ENCODE measurements at places on chromosomes 3 and 15.

DNA sequence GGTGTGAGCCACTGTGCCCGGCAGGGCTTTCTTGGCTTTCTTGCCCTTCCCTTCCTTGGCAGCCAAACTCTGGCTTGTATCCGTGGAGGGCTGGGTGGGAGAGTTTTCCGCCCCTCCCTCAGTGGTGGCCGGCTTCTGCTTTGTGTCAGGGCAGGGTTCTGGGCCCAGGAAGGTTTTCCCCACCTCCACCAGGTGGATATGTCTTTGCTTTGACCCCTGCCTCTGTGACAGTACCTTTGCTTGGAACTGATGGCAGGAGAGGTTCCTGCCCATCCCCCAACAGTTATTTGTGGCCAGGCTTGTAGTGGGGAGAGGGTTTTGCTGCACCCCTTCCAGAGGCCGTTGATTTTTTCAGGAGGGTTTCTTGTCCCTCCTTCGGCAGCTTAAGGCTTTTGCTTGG, 24.3 kb downstream of the CSPG5 start:
- DNase-seq: no peak

DNA sequence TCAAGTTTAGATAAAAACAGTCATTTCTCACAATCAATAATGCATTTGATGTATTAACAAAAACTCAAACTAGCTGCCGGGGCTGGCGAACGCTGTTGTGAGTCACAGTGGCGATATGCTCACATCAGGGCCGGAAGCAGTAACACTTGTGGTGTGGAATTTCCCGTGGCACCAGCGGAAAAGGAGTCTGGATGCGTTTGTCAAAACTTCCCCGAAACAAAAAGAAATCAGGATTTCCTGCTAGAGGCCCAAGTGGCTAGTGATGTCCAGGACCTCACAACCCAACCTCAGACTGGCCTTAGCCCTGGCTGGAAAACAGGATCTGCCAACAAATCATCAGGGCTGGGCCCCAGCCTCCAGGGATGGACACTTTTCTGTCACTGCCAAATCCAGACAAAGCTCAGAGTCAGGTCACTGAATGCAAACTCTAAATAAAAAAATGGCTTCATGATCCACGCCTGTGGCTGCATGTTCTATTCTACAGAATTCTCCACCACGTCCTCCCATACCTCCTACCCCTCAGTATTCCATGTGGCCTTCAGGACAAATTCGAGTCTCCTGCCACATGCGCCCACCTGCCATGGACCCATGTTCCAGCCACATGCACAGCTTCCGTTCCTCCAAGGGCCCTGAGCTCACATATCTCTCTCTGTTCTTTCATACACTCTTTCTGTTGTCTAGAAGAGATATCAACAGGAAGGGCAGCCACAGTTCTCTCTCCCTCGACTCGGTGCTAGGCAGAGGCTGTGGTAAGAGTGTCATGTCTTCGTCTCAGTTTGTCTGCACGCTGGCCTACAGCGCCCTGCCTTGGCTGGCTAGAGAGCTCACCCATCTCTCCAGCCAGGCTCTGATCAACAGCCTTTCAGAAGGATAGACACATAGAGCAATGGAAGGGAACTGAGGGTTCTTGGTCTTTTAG, 35.4 kb downstream of the EHD4 start:
- no peak for DNase-seq

- DNase-seq: no peak
These were observed 21.0 kb upstream of the CYP11A1 start for GRCh38 chr15:74388363-74388951.

DNA sequence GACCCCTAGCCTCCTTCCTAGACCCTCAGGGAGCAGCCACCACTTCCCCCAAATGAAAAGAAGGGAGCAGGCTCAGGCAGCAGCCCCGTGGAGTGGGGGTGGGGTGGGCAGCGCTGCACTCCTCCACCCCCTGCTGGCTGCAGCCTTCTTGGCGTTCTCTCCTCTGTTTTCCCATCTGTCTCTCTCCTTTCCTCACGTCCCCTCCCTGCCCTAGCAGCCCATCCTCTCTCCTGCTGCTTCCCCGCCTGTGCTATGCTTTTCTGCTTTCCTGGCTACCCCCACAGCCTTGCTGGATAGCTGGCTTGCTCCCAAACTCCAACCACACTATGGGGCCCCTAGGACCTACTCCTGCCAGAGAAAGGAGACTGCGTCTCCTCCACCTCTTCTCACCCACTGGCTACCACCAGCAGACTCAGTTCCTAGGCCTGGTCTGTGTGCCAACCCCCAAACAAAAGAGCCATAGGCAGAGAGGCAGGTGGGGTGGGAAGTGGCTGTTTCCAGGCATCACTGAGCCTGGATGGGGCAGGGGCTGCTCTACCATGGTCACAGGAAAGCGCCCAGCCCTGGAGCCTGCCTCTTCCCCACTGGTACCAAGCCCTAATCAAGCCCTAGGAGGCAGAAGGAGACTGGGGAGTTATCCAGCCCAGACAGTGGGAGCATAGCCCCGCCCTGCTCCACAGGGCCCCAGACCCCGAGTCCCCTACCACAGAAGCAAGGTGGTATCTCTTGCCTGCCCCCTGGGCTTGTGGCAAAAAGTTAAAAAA, 3.4 kb upstream of the DISP2 start:
- DNase-seq: peak; percentile 66

DNA sequence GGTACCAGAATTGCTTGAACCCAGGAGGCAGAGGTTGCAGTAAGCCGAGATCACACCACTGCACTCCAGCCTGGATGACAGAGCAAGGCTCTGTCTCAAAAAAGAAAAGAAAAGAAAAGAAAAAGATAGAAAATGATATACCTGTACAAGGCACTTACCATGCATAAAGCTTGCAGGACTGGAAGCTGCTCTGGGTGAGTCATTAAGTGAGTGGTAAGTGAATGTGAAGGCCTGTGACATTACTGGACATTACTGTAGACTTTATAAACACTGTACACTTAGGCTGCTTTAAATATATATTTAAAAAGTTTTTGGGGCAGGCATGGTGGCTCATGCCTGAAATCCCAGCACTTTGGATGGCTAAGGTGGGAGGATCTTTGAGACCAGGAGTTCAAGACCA, 99.2 kb downstream of the SLMAP start:
- no peak for DNase-seq

DNA sequence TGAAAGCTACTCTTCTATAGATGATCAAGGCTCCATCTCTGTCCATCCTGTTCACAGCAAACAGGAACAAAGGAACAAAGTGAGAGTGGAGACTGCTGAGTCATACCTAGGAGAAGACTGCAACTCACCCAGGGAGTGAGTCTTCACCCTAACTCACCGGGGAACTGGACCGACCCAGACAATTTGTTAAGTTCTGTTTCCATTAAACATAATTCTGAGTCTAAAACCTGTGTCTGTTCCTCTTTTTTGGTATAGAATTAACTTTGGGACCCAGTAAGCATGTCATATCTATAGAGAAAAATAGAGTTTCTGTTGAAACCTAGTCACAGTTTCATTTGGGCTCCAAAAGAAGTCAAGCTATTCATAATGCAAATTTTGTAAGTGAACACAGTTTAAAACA, 21.6 kb downstream of the CCDC80 start:
- DNase-seq: no peak

DNA sequence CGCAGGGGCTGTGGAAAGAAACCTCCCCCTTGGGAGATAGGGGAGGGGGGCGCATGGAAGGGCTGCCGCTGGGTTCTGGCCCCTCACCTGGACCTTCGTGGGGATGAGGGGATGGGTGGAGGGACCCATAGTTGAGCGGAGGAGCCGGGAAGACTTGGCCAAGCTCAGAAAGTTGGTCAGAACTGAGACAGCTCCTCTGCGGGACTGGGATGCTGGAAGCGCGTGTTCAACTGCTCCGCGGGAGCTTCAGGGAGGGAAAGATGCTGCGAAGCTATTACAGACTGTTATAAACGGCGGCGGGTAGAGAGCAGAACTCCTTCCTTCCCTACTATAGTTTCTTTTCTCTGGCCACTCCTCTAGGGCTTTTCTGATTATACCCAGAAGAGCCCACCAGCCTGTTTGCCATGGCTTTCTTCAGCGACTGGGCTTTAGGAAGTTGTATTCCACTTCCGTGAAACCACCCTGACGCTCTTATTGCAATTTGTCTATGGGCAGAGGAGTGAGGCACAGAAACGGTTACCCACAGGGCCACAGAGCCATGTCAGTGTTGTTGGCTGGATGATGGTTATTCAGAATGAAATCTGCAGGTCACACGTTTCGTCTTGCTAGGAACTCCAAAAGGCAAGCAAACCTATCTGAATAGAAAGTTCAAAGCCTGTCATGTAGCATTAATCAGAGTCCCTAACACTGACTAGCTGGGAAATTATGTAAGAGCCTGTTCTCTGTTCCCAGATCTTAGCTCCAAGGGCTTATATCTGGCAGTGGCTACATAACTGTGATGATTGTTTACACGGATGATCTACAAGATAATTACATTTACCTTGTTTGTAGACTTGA, 1.1 kb downstream of the SYNPR start:
- peak; percentile 79 for DNase-seq

- no peak for DNase-seq
These were observed 5.5 kb downstream of the SLC27A2 start for GRCh38 chr15:50187525-50187924.

GRCh38 chr15:66675446-66675845, 26.6 kb upstream of the SMAD6 start:
- DNase-seq: no peak

GRCh38 chr3:141413391-141413790, 45.1 kb downstream of the ZBTB38 start:
- DNase-seq: no peak

GRCh38 chr15:35953424-35953823, 407.5 kb upstream of the DPH6 start:
- DNase-seq: no peak

GRCh38 chr3:64684715-64685261, 3.0 kb downstream of the ADAMTS9 start:
- DNase-seq: no peak

GRCh38 chr3:53705774-53706173, 140.4 kb downstream of the CHDH start:
- no peak for DNase-seq

- DNase-seq: no peak
These were observed 443.3 kb downstream of the GABRG3 start for GRCh38 chr15:27414168-27414870.

DNA sequence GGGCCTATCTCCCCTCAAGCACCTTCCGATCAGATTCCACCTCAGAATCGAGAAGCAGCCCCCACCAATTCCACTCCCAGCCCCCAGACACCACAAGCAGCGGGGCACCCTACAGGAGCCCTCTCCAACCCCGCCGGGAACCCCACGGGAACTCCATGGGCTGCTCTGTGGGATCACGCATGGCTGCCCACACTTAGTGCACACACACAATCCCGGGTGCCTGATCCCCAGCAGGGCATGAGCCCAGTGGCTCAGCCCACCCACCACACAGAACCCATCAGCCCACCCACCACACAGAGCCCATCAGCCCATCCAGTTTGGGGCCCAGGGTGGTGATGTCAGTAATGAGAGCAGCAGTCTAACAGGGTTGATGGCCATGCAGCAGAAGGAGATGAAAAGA, 141.6 kb upstream of the LINGO1 start:
- no peak for DNase-seq

DNA sequence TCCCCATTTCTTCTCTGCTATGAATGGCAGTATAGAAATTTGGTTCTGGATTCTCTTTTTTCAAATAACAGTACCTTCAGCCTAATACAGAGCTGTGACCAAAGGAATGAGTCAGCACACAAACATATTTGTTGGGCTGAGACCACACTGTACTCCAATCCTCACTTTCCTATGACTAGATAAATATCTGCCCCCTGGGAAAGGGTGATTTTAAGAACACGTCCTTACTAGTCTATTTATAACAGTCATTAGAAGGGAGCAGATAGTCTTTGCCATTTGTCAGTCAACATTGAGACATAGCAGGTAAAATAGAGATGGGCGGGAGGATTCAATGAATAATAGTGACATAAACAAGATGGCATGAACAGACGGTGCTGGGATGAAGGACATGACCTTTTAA, 461.3 kb downstream of the MCTP2 start:
- DNase-seq: no peak

GRCh38 chr3:139044366-139045210, at the start of gene PRR23C:
TSS of gene PRR23C (minus strand) at chr3:139044892. CDS start at chr3:139044620, 272 bp downstream.
- DNase-seq: no peak

DNA sequence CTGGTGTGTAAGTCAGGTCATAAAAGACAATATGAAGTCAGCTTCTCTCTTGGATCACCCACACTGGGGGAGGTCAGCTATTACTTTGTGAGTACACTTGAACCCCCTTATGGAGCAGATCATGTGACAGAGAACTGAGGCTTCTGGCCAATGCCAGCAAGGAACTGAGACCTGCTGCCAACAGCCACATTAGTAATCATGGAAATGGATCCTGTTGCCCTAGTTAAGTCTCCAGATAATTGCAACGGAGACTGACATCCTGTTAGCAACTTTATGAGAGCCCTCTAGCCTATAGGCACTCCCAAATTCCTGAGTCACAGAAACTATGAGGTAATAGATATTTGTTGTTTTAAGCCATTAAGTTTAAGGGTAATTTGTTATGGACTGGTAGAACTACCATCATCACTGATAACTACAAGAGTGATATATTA, 110.4 kb upstream of the GMNC start:
- DNase-seq: no peak

- no peak for DNase-seq
These were observed 289.1 kb upstream of the AZI2 start for GRCh38 chr3:28637742-28638141.

- DNase-seq: no peak
These were observed 84.2 kb downstream of the HMG20A start for GRCh38 chr15:77504871-77505270.

DNA sequence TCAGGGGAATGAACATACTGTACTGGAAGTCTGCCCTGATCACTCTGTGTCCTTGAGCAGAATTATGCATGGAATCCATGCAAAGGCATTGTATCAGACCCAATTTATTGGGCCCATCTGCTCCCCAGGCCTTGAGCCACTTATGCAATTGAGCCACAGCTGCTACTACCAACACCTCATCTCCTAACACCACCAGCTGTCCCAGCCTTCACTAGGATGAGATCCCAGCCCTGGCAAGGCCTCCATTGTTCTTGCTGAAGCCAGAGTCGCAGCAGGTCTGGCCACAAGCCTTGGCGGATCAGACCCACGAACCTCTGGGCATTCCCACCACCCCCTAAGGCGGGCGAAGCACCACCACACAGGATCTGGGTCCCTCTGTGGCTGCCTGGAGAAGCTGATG, 9.2 kb upstream of the NME9 start:
- DNase-seq: no peak

- DNase-seq: no peak
These were observed 41.7 kb upstream of the IREB2 start for GRCh38 chr15:78396186-78396814.

DNA sequence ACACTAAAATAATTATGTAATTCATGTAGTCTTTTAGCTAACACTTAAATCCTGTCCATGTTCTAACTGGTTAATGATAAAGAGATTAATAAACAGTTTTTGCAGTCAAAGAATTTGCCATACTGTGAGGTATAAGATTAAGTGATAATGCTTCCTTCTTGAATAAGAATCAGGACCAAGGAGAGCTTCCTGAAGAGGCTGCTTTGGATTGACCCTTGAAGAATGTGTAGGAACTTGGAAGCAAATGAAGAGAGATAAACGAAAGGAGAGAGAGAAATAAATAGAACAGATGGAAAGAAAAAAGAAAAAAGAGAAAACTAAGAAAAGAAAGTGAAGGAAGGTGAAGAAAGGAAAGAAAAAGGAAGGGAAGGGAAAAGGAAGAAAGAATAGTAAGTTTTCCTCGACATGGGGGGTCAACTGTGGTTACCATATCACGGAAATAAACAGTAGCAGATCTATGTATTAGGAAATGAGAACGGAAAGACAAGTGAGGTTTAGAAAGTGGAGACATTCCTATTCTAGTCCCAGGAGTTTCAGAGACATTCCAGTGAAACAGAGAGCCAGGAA, 539.8 kb downstream of the FGF12 start:
- DNase-seq: no peak
